NCI-H1092 treated with DMSO at 0.1 percent for 48 hours (cell line): ENCODE measurements at places on chromosomes 6 and 20.

DNA sequence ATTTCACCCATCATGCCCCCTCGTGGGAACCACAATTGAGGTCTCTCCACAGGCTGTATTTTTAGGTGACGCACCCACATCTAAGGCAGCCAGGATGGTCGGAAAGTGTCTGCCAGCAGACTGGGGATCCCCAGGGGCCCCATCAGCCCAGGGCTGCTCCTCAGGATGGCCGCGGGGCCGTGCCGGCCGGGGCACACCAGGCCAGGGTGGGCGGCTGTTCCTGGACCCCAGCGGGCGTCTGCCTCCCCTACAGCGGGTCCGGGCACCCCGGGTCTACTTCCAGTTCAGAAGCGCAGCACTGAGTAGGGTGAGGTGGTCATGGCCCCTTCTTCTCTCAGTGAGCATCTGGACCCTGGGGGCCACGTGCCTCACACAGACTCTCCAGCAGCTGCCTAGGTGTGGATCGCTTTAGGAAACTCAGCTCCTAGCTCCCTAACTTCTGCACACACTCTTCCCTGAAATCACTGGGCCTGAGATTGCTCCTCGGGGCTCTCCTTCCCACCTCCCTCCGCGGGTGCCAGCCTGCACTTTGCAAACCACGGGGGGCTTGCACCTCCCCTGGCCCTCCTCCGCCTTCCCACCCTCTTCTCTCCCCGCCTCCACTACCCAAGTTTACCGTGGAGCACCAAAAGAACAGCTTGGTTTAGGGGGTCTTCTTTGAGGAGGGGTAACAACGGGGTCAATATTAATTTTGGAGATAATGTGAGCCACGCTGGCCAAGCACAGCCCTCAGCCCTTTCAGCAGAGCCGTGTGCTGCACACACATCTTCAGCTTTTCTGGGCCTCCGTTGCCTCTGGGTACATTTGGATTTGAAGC, 14.2 kb upstream of the FOXC1 start:
- no peak for DNase-seq

- DNase-seq = no peak
Observed at GRCh38 chr20:40317156-40317790, 371.8 kb downstream of the MAFB start.

DNA sequence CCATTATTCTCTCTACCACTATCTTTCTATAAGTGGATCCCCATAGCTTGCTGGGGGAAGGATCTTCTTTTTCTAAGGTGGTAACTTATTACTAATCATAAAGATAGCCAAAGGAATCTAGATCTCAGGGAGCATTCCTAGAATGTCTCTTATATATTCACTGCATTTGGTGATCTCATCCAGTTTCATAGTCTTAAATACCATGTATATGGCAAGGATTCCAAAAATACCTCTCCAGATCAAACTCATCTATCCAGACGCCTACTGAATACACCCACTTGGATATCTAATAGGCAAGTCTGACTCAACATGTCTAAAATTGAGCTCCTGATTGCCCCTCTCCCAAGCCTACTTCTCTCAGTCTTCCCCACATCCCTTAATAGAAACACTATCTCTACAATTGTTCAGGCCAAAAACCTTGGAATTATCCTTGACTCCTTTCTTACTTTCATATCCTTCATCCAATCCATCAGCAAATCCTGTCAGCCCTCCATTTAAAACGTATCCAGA, 264.4 kb downstream of the HACE1 start:
- no peak for DNase-seq

- no peak for DNase-seq
Observed at GRCh38 chr6:45757443-45758130, 258.1 kb downstream of the CLIC5 start.

DNA sequence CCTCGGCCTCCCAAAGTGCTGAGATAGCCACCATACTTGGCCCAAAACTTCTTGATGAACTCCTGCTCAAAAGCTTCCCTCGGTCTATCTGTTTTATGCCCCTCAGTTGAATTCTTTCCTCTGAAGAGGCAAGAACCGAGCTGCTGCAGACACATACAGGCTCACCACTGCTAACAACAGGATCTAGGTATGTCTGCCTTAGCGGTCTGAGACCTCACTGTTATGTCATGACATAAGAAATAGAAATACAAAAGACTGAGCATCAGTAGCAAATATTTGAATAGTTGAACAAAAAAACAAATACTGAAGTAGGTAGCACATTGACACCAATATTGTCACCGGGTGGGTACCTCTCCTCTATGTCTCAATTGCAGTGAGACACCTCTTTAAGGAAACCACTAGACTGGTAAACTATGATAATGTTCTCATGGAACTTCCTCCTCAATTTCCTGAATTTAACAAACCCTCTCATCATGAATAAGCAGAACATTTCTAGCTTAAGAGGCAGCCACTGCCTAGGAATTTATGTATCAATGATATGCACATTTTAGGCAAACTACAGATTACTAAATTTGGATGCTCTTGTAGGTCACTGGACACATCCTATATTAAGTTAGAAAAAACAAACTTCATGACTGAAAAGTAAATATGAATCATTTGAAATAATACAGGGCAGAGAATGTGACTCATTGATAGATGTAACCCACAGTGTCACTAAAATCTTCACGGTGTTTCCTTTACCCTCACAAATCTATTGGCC, 9.4 kb upstream of the STXBP5 start:
- no peak for DNase-seq

GRCh38 chr6:79600812-79601609, 30.1 kb upstream of the SH3BGRL2 start:
- no peak for DNase-seq

- DNase-seq = no peak
Observed at GRCh38 chr20:35560541-35560940, 18.7 kb downstream of the ERGIC3 start.
